ENCODE measurements at places on chromosomes 2 and 18.

- no peak for DNase-seq
These were observed 215.8 kb downstream of the ALK start for GRCh38 chr2:29705616-29706015.

DNA sequence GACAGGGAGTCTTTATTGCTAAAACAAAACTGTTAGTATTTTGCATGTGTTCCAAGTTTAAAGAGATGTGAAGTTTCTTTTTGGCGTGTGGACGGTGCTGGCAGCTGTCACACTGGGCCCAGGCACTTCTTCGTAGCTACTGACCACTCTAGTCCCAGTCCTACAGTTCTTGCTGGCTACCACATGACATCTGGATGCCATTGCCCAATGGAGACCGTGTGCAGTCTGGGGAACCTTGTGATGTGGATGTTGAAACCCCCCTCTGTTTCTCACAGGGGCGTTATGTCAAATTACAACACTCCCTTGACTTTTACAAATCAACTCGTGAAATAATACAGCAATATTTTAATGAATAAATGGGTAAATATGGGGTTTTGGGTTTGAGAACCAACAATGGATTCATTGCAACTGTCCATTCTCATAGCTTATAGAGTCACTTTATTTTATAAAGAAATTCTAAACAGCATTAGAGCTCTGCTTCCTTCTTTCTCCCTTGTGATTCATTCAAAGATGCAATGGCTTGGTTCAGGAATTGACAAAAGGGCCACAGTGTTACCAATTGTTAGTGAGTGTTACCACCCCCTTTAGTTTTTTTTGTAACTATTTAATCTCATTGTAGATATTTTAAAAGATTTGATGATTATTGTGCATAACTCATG is 1.2 kb downstream of the GPD2 start:
- peak; percentile 15 for DNase-seq

DNA sequence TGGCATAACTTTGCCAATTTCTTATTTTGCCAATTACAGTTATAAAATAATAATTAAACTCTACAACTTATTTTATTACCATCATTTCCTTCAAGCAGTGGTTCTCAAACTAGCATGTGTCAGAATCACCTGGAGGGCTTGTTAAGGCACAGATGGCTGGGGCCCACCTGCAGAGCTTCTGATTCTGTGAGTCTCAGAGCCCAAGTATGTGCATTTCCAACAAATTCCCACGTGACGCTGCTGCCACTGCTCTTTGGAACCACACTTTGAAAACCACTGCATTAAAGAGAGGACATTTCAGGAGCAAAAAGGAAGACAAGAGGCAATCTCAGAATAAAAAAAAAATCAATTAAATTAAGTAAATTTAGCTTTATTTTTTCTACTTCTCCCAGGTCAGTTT is 94.0 kb upstream of the HNRNPA3 start:
- no peak for DNase-seq

DNA sequence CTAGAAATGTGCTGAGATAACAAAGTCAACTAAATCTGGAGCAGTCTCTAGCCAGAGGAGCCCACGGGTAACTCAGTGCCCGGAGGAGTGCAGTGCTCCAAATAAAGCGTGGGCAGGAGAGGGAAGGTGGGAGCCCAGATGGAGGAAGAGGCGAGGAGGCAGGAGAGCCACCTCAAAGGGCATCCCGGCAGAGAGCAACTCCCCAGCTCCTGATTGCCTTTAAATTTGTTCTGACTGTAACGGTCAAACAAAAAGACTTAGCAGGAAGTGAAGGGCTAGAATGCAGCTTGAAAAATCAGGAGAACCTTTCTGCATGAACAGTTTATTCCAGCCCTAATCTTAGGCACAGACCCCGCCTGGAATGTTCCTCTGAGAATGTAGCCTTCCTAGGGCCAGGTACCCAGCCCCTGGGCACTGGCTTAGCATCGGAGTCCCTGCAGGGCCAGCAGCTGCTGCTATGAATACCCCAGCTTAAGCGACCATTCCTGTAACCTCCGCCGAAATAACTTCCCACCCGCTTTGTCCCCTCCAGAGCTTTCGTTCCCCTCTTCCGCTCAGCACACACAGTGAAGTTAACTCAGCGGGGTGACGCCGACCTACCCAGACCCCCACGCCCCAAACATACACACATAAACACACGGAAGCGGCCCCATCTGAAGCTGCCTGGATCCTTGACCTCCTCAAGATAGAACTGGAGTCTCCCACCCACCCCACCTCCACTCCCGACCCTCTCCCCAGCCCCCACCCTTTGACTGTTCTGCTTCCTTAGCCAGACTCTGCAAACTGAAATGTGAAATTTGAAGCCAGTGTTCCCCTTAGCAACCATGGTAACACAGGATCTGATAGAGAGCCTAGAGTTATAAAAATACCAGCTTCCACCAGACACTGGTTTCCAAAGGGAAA is 123.2 kb downstream of the SMAD7 start:
- DNase-seq, result no peak

GRCh38 chr2:218963601-218964000 is 4.1 kb downstream of the CDK5R2 start:
- peak; percentile 39 for DNase-seq

DNA sequence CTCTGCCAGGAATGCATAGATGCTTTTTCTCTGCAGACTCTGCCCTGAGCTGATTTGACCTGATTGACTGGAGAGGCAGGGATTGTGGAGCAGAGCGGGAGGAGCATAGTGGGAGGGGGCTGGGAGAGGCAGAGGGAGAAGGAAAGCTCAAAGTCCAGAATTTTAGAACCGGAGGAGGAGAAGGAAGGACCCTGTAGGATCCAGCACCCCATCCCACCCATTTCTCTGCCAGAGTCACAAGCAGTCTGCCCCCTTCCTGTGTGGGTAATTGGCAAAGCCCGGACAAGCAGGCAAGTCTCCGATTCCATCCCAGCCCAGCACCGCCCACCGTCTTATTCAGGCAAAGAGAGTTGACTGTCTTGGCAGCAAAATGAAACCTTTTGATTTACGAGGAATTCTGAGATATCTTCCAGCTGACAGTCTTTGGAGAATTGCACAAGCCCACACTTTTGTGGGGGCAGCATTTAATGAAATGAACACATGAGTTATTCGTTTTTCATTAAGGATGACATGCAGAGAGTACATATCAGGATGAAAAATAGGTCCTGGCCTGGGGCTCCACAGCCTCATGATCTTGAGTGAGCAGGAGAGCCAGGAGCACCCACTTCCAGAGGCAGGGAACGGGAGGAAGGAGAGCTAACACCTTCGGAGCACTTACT is 103.1 kb downstream of the MCFD2 start:
- peak; percentile 39 for DNase-seq

DNA sequence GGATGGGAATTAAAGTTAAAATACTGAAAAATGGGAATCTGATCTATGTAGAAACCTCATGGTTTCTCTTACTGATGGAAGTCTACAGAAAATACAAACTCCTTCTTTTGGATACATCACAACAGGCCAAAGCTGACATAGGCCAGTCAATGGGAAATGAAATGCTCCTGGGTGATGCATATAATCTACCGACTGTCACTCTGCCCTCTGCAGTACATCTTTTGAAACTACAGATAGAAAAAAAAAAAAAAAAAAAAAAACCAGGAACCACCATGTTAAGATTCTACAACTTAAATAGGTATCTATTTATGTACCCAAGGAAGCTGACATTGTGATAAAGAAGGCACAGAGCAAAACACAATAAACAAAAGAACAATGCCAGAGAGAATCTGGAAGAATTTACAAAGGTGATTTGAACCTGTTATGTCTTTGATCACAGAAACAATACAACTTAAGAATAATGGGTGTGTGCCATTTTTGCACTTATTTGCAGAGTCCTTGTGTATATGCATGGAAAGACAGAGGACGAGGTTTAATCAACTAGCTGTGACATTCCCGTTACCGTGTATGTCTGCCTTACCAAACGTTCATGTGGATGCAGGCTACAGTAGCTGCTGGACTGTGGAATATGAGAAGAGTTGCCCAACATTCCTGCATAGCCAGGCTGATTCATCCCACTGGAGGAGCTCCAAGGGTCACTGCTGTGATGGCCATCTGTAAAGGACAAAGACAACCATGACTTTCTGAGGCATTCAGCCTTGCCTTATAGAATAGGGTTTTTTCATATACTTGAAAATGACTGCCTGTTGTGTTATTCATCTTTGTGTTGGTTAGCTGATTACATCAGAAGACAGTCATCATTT is 312.7 kb downstream of the TCF4 start:
- DNase-seq, result peak; percentile 51

DNA sequence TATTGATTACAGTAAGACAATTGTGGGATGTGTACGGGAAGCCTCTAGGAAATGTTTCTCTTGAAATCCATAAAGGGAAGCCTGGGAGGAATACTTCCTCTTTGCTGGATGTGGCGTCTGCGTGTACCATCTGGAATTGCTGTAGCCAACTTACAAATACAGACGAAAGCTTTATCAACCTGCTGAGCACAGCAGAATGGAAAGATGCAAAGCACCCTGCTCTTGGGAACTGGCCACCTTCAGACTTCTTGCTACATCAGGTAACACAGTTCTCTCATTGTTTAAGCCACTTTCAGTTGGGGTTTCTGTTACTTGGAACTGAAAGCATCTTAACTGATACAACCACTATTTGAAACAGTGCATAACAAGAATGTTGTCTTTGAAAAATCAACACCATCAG is 213.8 kb downstream of the HRH4 start:
- DNase-seq, result no peak

- no peak for DNase-seq
These were observed 105.4 kb downstream of the QPCT start for GRCh38 chr2:37449761-37450296.

- DNase-seq, result no peak
These were observed 201.3 kb upstream of the DSEL start for GRCh38 chr18:67717800-67718199.

DNA sequence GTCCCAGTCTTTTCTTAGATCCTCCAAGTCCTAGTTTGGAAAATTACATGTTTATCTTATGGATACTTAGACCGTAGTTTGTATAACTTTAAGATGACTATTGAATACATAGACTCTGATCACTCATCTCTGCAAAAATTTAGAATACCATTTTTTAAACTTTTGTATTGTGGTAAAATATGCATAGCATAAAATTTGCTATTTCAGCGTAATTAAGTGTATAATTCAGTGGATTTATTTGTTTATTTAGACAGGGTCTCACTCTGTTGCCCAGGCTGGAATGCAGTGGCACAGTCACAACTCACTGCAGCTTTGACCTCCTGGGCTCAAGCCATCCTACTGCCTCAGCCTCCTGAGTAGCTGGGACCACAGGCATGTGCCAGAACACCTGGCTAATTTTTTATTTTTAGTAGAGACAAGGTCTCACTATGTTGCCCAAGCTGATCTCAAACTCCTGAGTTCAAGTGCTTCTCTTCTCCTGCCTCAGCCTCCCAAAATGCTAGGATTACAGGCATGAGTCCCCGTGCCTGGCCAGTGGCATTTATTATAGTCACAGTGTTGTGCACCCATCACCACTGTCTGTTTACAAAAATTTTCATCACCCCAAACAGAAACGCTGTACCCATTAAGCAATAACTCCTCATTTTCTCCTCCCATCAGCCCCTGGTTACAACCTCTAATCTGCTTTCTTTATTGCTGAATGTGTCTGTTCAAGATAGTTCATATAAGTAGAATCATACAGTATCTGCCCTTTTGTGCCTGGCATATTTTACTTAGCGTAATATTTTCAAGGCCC is 90.0 kb downstream of the MAP3K20 start:
- DNase-seq, result no peak

DNA sequence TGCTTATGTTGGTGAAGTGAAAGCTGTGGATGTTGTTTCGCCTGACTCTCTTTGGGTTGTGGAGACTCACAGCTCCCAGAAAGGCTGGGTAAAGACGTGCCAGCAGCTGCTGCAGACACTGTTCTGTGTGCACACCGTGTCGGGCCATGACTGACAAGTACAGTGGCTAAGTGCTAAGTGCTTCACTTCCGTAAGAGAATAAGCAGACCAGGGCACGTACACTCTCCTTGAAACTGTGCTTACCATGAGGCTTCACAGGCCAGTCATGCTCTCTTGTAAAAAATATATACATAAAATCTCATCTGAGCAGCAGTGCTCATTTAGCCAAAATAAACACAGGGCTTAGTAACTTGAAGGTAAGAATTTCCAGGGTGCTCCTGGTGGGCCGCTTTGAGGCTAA is 86.0 kb downstream of the NRP2 start:
- no peak for DNase-seq

- peak; percentile 32 for DNase-seq
These were observed 126.4 kb upstream of the CD226 start for GRCh38 chr18:70074116-70074515.

- no peak for DNase-seq
These were observed 916 bp upstream of the PDCD1 start for GRCh38 chr2:241859436-241860183.

GRCh38 chr18:74579496-74580065 is 18.1 kb upstream of the ZNF407 start:
- DNase-seq, result no peak

GRCh38 chr2:67867735-67868134 is 195.1 kb downstream of the C1D start:
- peak; percentile 12 for DNase-seq

GRCh38 chr2:39394516-39394961 is 42.5 kb downstream of the MAP4K3 start:
- DNase-seq, result no peak

GRCh38 chr2:8217468-8218030 is 464.3 kb upstream of the ID2 start:
- no peak for DNase-seq

DNA sequence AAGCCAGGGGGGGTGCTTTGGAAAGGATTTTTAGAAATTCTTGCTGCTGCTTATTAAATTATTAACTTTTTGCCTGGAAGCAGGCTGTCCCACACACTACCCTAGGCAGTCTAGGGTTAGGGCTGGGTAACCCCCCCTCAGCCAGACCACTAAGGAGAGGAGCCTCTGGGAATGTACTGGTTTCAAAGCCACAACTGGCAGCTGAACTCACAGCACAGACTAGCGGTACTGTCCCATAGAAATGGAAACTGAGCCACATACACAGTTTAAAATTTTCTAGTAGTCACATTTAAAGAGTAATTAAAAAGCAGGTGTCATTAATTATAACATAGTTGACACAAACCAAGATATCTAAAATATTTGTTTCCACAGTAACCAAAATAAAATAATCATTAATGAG is 50.1 kb downstream of the SPRED2 start:
- DNase-seq, result no peak

GRCh38 chr2:2655453-2656114 is 324.5 kb upstream of the MYT1L start:
- DNase-seq, result no peak

- DNase-seq, result peak; percentile 61
These were observed 37.2 kb downstream of the TSHZ1 start for GRCh38 chr18:75247611-75248421.

GRCh38 chr2:37771600-37772088 is 100.2 kb upstream of the CDC42EP3 start:
- no peak for DNase-seq
